ENCODE measurements at places on chromosomes 3 and 15.
A peak's percentile ranks its signal among the peaks of the same experiment; 100 is the strongest.

GRCh38 chr15:83061680-83062079 is 5.4 kb downstream of the BTBD1 start:
- H3K27ac ChIP-seq = peak overlapping the region; percentile 12
- DNase-seq = no peak
- H3K36me3 ChIP-seq = peaks cover 12% of the 10 kb centered on the region
- peaks cover 23% of the 10 kb centered on the region for H3K4me1 ChIP-seq
- H3K27me3 ChIP-seq = no peaks in the 10 kb centered on the region

- peak overlapping the region; percentile 92 for H3K4me3 ChIP-seq
- no peaks in the 10 kb centered on the region for H3K4me1 ChIP-seq
- peaks cover 72% of the 10 kb centered on the region for H3K36me3 ChIP-seq
- DNase-seq = peak; percentile 41
- H3K27me3 ChIP-seq = no peaks in the 10 kb centered on the region
These were observed 5.2 kb downstream of the MEIS2 start for GRCh38 chr15:37094915-37095711.

DNA sequence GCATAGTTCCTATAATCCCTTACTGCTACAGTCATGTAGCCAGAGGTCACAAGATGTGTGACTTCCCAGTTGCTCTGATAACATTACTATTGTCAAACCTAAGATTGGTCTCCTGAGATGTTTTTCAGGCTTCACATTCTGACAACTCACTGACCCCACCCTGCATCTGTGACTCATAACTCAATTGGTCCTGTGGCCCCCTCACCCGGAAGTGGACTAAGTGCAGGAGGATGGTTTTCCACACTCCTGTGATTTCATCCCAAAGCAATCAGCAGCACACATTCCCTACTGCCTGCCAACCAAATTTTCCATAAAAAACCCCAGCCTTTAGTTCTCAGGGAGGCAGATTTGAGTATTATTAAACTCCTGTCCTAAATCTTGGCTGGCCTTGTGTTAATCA is 564.9 kb upstream of the ZNF385D start:
- no peak overlapping the region for H3K4me3 ChIP-seq
- no peaks in the 10 kb centered on the region for H3K4me1 ChIP-seq
- no peak overlapping the region for H3K27ac ChIP-seq
- no peak for DNase-seq

GRCh38 chr3:25916321-25916720 is 126.4 kb downstream of the OXSM start:
- H3K4me1 ChIP-seq = no peaks in the 10 kb centered on the region
- DNase-seq = no peak
- no peak overlapping the region for H3K4me3 ChIP-seq
- no peaks in the 10 kb centered on the region for H3K36me3 ChIP-seq
- H3K27ac ChIP-seq = no peak overlapping the region

GRCh38 chr15:88301311-88301710 is 44.8 kb upstream of the NTRK3 start:
- no peaks in the 10 kb centered on the region for H3K27me3 ChIP-seq
- no peaks in the 10 kb centered on the region for H3K36me3 ChIP-seq
- no peak for DNase-seq
- no peaks in the 10 kb centered on the region for H3K4me1 ChIP-seq

GRCh38 chr3:45573591-45573990 is 21.0 kb upstream of the LIMD1 start:
- H3K27me3 ChIP-seq = no peaks in the 10 kb centered on the region
- no peaks in the 10 kb centered on the region for H3K36me3 ChIP-seq
- H3K4me1 ChIP-seq = no peaks in the 10 kb centered on the region
- DNase-seq = no peak
- no peak overlapping the region for H3K4me3 ChIP-seq

- 0 out of 2 replicates have a peak overlapping the region, but pooled peaks have one; percentile 8 for H3K4me3 ChIP-seq
- H3K36me3 ChIP-seq = no peaks in the 10 kb centered on the region
- DNase-seq = no peak
- H3K27me3 ChIP-seq = no peaks in the 10 kb centered on the region
- peaks cover 12% of the 10 kb centered on the region for H3K4me1 ChIP-seq
These were observed 210.2 kb downstream of the TJP1 start for GRCh38 chr15:29612096-29612495.

DNA sequence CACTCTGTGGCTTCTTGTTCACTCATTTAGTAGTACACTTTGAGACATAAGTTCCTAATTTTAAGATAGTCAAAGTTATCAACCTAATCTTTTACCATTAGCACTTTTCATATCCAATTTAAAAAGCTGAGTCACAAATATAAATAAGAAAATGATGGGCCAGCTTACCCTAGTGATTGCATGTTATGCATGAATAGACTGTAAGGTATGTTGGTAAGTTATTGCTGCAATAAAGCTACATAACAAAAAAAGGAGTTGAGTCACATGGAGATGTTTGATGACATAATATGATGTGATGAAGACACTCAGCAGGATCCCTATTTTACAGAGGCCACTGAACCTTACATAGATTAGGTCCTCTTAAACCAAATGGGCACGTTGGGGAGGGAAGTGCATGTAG is 161.3 kb downstream of the OCA2 start:
- H3K36me3 ChIP-seq = no peaks in the 10 kb centered on the region
- H3K4me3 ChIP-seq = no peak overlapping the region
- no peak for DNase-seq
